ENCODE measurements at places on chromosomes 4 and X.

DNA sequence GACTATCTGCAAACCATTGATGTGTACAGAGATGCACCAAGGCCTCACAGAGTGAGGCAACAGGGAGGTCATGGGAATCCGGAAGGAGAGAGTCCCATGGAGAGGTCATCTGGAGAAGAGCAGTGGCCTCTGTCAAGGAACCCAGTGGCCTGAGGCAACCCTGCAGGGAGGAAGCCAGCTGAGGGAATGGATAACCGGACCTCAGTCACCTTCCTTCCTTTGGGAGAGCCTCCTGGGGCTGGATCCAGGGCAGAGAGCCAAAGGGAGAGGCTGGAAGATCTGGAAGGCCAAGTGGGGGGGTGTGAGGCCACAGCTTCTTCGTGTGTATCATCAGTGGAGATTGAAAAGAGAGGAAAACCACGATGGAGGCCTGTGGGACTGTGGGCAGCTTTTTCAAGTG, 24.3 kb upstream of the CD38 start:
- DNase-seq: no peak

DNA sequence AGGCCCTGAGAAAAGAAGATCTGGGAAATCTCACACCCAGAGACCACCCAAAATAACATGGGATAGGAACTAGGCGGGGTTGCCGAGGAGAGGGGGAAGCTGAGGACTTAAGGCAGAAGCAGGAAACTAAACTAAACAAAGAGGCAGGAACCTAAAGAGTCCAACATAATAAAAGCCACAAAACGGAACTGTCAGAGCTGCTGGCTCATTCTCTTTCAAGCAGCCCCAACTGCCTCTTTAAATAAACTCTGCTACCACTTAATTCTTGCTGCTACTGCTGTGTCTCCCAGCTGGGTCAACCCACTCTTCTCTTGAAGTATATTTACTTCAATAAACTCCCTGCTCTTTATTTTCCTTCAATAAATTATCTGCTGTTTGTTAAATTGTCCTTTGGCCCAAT, 44.5 kb downstream of the MAGEB16 start:
- no peak for DNase-seq

- DNase-seq: no peak
Measured at GRCh38 chrX:53116101-53116500, 22.2 kb downstream of the KANTR start.

DNA sequence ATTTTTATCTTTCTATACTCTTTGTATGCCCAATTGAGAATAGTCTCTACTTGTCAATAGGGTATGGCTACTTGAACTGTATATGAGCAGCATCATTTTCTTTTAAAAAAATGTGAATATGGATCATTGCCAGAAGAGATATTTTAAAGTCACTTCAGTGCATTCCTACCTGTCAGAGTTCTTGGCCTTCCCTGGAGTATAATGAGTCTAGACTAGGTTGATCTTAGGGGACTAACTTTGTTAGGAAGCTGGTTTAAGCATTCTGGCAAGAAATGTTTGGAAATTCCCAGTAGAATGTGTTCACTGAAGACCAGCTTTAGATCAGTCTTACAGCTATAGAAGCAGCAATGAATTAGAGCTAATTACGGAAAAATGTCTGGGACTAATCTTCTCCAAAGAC, 178.2 kb downstream of the FAT4 start:
- no peak for DNase-seq

GRCh38 chr4:163595580-163595979, 101.1 kb downstream of the TMA16 start:
- no peak for DNase-seq

DNA sequence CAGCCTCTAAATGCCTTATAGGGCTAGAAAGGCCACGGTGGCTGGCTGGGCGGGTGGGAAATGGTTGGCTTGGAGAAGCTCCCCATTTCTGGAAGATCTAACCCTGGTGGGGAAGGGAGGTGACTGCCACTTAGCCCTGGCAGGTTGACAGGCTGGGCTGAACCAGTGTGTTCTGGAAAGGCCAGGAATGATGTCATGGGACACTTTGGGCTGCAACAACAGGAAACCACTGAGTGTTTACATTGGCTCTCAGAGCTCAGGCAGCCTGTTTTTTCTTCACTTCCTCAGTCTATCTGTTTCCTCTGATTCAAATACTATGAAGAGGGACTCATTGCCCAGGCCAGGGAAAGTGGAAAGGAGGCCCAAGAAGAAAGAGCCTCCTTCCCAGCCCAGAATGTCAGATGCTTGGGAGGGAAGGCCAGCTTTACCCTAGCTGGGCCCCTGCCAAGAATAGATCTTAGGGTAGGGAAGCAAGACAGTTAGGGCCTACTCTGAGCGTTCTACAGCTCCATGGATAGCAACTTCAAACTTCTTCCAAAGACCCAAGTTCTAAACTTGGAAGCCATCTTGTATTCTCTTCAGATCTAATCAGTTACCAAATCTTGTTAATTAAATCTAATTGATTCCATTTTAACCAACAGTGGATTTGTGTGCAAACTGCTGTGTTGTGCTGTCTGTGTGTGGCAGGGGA, 65.8 kb upstream of the MSN start:
- DNase-seq: no peak
